Stimulated activated CD8-positive, alpha-beta memory T cell treated with anti-CD3 and anti-CD28 coated beads, Interleukin-4, amount 100 ng/mL, for 1 hour (primary cell): ENCODE measurements at places on chromosomes 13 and 19.

DNA sequence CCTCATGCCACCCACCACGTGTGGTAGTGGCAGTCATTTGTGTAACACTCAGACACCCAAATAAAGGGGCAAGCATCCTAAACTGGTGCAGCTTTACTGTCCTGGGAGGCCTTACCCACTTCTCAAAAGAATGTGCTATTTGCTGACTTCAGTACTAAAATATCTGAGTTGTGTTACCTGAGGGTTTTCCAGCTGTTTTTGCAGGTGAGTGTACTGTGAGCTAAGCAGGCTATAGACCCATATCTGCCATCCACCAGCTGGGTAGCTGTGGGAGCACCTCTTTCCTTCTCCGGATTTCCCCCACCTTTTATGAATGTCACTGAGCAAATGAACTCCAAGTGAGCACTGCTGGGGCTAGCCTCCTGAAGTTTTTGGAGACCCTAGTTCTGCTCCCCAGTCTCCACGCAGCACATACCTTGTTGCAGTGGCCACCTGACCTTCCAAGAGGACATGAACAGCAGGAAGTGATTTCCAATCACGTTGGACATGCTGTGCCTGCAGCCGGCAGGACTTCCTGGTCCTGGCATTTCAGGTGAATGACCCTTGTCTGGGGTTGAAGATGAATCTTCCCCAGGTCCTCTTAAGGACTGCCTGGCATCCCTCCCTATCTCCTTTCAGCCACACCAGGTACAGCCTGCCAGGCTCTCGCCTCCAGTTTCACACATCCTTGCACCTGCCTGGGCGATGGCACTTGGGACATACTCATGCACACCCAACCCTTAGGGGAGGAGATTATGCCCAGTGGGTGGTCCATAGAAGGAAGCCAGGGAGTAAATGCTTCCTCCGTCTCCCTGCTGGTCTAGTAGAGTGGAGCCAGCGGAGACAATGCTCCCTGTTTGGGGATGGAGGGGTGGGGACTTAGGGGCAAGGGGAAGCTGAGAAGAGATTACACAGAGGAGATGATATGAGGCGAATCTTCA, 109.5 kb upstream of the SPATA13 start:
- DNase-seq: no peak

GRCh38 chr13:69234171-69234570, 873.5 kb upstream of the ATXN8OS start:
- no peak for DNase-seq

- DNase-seq: peak; percentile 9
Measured at GRCh38 chr13:99605420-99606323, 104.4 kb downstream of the TM9SF2 start.

DNA sequence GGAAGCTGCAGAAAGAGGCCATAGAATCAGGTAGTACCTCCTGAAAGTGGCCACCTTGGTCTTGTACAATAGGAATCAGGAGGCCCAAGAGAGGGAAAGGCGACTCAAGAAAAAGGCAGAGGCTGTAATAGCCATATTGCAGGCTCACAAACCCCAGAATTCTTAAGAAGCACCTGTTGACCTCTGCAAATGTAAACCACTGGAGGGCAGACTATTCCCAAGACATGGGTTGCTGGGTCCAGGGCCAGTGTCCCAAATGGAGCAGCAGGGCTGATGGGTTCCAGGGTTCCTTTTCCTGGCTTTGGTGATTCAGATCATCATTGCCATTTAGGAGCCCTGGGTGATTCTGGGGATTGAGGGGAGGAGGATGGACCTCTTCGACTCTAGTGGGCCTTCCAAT, 167.6 kb downstream of the B3GLCT start:
- DNase-seq: no peak

DNA sequence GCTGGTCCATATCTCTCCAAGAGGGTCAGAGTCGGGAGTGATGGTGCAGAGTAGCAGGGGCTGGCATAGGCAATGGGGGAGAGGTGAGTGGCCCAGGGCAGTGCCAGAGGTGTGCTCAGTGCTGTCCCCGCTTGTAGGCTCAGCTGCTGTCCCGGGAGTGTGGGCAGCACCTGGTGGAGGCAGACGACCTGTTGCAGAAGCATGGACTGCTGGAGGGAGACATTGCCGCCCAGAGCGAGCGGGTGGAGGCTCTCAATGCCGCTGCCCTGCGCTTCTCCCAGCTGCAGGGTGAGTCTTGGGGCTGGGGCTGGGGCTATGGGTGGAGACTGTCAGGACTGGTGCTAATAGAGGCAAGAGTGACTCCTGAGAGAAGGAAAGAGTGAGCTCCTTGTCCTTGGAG, 39.3 kb downstream of the SPTBN4 start:
- no peak for DNase-seq

GRCh38 chr19:5349041-5349440, 8.4 kb upstream of the PTPRS start:
- no peak for DNase-seq

DNA sequence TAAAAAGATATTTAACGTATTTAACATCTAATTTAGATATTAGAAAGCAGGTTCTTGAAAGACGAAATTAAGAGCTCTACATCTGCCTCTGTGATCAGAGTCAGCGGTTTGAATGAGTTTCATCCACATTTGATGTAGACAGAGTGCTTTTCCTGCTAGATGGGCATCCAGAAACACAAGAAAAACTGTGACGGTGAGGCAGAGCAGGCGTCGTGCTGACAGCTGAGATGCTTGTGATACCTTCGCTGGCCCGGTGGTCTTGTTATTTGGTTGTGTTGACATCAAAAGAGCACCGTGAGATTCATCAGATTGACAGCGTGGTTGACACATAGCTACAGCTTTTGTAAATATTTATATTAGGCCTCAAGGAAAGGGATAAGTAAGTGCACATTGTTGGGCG, 399.1 kb downstream of the GPC5 start:
- DNase-seq: no peak

GRCh38 chr19:2631213-2631821, 71.2 kb downstream of the GNG7 start:
- DNase-seq: no peak

DNA sequence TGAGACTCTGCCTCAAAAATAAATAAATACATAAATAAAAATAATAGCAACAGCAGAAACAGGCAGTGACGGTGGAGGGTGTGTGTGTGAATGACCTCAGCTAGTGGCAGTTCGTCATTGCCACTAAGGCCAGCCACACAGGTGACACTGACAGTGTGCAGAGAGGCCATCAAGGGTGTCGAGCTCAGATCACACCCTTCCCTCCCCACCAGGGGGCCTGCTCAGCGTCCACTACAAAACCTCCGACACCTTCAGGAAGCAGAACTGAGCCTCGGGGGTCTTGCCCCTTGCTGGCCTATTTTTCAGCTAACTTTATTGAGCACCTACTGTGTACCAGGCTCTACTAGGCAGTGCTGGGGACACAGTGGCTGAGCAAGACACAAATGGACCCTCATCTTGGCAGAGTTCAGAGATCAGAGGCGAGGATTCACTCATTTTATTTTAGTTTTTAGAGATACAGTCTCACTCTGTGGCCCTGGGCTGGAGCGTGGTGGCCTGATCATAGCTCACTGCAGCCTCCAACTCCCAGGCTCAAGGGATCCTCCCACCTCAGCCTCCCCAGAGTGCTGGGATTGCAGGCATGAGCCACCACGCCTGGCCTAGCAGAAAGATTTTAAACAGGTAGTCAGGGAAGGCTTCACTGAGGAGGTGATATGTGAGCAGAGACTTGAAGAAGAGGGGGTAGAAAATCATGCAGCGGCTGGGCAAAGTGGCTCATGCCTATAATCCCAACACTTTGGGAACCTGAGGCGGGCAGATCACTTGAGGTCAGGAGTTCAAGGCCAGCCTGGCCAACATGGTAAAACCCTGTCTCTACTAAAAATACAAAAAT, 30.3 kb upstream of the SEMA6B start:
- no peak for DNase-seq

- no peak for DNase-seq
Measured at GRCh38 chr19:11291991-11292390, 4.0 kb upstream of the TSPAN16 start.

GRCh38 chr19:51078731-51079130, 4.0 kb downstream of the KLK14 start:
- no peak for DNase-seq
